ENCODE measurements at places on chromosomes 7 and 10. TPM values are rescaled to one million over a fixed set of nuclear protein-coding genes. Genes with fewer than 3 reads are reported as not detected.
A peak's percentile ranks its signal among the peaks of the same experiment; 100 is the strongest.

DNA sequence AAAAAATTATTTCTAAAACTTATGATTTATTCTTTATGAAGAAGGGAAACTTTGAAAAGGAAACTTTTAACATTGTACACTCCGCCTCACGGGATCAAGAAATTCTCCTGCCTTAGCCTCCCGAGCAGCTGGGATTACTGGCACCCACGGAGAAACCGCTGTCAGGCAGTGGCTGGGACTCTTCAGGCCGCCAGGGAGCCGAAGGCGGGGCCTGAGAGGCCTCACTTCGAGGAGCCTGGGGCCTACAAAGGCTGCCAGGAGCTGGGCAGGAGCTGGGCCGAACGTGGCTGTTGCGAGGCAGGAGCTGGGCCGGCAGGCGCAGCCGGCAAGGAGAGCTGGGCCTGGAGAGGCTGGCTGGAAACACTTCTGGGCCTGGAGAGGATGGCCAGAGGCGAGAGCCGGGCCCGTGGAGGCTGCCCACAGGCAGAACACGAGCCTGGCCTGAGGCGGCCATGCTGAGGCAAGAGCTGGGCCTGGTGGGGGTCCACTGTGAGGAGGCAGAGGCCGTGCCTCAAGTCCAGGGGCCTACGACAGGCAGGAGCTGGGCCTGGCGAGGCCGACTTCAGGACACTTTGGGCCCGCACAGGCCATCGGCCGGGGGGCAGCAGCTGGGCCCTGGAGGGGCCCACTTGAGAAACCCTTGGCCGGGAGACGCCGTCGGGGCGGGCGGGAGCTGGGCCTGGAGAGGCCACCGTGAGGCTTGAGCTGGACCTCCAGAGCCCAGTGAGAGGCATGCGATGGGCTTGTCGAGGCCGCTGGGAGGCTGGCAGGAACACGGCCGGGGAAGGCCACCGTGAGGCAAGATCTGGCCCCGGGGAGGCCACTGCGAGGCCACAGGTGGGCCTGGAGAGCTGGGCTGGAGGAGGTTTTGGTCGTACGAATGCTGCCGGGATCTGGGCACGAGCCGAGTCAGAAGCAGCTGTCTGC, 23.7 kb downstream of the MDH2 start:
- H3K27me3 ChIP-seq: no peaks in the 10 kb centered on the region
- no peaks in the 10 kb centered on the region for H3K4me1 ChIP-seq
- no peak overlapping the region for H3K4me3 ChIP-seq
- H3K36me3 ChIP-seq: no peaks in the 10 kb centered on the region

DNA sequence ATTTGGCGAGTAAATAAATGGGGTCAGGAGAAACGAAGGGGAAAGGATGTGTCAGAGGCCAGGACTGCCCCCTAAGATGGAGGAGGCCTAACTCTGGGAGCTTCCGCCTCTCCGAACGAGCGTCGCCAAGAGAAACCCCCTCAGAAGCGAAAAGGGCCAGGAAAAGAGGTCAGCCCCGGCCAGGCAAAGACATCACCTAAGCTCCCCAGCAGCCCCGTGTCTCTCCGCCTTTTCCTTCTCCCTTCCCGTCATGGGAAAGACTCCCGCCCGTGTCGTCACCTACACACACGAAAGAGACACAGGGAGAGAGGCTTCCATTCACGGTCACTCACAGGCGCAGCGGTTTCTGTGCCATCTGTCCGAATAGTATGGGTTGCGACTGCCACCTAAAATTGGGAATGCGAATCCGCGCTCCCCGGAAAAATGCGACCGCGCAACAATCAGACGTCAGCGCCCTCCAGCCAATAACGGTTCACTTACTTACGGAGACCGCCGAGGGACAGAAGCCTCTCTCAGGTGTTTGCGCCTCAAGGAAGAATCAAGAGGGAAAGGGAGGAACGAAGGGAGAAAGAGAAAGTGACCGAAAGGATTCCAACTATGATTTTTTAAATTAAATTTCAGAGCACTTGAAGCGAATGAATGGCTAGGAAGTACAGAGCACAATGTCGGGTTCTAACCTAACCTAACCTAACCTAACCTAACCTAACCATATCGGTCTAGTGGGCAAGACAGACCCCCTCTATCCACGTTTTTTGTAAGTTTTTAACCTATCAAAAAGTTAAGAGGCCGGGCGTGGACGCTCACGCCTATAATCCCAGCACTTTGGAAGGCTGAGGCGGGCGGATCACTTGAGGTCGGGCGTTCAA, at the start of gene CWF19L1:
Gene CWF19L1, minus strand, starts transcription at position 400 of the 866 bp plus-strand sequence. Its CDS starts 45 bp downstream, at position 355.
- H3K36me3 ChIP-seq: no peaks in the 10 kb centered on the region
- H3K27me3 ChIP-seq: no peaks in the 10 kb centered on the region
- peaks cover 6% of the 10 kb centered on the region for H3K4me1 ChIP-seq
- peak within 1 kb of the TSS; percentile 83 for H3K4me3 ChIP-seq
- peak within 1 kb of the TSS; percentile 83 for H3K27ac ChIP-seq
- peak; percentile 89 for DNase-seq

Gene AEBP1
- total RNA-seq: 195 TPM

Gene KCNH2
- total RNA-seq: 0.82 TPM

Gene HUS1
- total RNA-seq: 38.7 TPM

DNA sequence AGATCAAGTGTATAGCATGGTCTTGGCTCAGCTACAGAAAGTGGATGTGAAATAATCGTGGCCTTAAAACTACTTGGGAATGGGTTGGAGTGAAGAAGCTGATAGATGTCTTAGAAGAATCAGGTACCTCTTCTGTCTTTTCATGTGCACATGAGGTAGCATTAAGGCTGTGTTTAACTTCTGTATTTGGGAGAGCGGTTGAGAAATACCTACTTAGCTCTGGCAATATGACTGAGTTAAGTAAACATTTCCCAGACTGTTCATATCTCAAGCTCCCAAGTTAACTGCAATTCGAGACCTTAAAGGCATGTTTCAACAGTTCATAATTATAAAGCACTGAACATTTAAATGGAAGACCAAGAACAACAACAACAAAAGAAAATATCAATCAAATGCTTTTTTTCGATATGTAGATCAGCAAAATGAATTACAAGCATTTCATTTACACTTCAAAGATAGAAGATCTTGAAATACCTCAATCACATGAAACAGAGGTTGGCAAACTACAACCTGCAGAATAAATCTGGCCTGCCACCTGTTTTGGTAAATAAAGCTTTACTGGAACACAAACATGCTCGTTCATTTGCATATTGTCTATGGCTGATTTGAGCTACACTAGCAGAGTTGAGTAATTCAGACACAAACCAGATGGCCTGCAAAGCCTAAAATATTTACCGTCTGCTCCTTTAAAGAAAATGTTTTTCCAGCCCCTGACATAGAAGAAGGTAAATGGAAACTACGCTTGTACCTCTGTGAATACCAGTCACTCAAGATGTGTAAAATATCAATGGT, 337.1 kb upstream of the GLI3 start:
- H3K27me3 ChIP-seq: no peaks in the 10 kb centered on the region
- peak; percentile 83 for DNase-seq
- H3K4me3 ChIP-seq: no peak overlapping the region

DNA sequence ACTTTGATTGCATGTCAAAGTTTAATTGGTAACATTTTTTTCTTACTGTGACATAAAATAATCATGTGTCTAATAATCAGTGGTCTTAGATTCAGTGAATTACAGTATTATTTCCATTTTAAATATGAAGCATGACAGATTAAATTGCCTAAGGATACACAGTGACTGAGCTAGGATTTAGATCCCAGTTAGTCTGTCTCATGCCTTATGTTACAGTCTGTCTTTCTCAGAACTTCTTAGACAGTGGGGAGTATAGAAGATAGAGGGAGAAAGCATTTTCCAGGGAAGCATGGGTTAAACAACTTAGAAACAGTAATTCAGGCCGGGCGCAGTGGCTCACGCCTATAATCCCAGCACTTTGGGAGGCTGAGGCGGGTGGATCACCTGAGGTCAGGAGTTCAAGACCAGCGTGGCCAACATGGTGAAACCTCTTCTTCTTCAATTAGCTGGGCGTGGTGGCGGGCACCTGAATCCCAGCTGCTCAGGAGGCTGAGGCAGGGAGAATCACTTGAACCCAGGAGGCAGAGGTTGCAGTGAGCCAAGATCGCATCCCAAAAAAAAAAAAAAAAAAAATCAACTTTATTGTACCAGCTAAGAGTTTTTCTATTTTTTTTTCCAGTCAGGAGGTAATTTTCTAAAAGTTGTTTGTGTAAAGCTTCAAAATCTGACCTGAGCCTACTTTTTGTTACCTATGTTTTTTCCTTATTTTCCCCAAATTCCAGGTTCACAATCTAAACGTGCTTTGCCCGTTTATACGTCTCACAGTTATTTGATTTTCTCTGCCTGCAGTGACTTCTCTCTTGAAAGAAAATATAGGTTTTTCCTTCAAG, 3.3 kb downstream of the CASD1 start:
- no peaks in the 10 kb centered on the region for H3K27me3 ChIP-seq
- H3K27ac ChIP-seq: peak overlapping the region; percentile 82
- peaks cover 40% of the 10 kb centered on the region for H3K4me1 ChIP-seq

- peak overlapping the region; percentile 38 for H3K4me3 ChIP-seq
- H3K36me3 ChIP-seq: no peaks in the 10 kb centered on the region
- H3K27me3 ChIP-seq: no peaks in the 10 kb centered on the region
- DNase-seq: peak; percentile 75
Observed at GRCh38 chr10:101066146-101066895, 4.5 kb downstream of the KAZALD1 start.

DNA sequence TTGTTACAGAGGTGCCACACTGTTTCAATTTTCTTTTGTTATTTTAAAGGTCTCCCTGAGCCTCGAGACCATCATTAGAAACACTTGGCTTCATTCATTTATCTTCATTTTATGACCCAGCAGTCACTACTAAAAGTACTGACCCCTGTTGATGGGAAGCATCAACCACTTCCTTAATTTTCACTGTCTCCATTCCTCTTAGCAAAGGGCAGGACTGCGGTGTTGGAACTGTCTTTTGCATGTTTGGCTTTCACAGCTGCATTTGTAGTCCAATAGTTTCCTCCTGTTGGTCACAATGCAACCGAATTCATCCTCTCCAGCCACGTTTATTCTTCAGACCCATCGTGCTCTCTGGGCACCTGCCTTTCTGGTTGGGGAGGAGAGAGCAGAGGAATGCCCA, 46.7 kb upstream of the PDZD8 start:
- no peaks in the 10 kb centered on the region for H3K36me3 ChIP-seq
- no peak overlapping the region for H3K4me3 ChIP-seq
- H3K27me3 ChIP-seq: no peaks in the 10 kb centered on the region
- no peaks in the 10 kb centered on the region for H3K4me1 ChIP-seq

- no peaks in the 10 kb centered on the region for H3K36me3 ChIP-seq
- H3K27me3 ChIP-seq: no peaks in the 10 kb centered on the region
- no peaks in the 10 kb centered on the region for H3K4me1 ChIP-seq
- no peak overlapping the region for H3K4me3 ChIP-seq
- H3K27ac ChIP-seq: no peak overlapping the region
Observed at GRCh38 chr10:76202777-76203176, 771.4 kb downstream of the LRMDA start.

- H3K4me3 ChIP-seq: no peak overlapping the region
- no peak for DNase-seq
- no peak overlapping the region for H3K27ac ChIP-seq
- no peaks in the 10 kb centered on the region for H3K36me3 ChIP-seq
Observed at GRCh38 chr7:83672157-83672556, 23.2 kb upstream of the SEMA3E start.

DNA sequence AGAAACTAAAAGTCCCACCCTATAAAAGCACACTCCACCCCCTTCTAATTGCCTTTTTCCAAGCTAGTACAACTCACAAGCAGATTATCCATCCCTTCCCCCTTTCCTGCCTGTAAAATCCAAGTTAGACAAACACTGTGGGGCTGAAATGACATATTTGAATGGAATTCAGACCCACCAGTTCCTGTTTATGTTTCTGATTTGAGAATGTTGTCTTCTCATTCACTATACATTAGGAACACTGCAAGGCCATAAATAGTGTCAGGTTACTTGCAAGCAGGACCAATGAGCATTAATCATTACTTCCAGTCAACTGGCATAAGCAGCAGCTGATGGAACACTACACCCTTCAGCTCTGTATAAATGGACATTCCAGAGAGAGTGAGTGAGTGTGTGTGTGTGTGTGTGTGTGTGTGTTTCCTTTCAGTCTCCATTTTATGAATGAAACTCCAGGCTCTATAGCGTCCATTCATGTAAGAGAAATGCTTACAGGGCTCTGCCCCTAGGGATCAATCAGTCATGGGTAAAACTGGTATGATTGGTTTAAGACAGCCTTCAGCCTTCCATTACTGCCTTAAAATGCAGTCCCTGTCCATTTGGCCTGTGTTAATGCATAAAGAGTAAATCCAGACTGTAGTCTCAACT, 69.3 kb downstream of the ETV1 start:
- no peaks in the 10 kb centered on the region for H3K36me3 ChIP-seq
- H3K27ac ChIP-seq: peak overlapping the region; percentile 23
- H3K4me3 ChIP-seq: no peak overlapping the region
- peak; percentile 86 for DNase-seq

GRCh38 chr10:62637249-62638061, 167.1 kb upstream of the ADO start:
- H3K27ac ChIP-seq: peak overlapping the region; percentile 63
- no peaks in the 10 kb centered on the region for H3K36me3 ChIP-seq
- peak; percentile 31 for DNase-seq

GRCh38 chr7:105141068-105141467, 127.1 kb downstream of the KMT2E start:
- no peak overlapping the region for H3K4me3 ChIP-seq
- no peaks in the 10 kb centered on the region for H3K4me1 ChIP-seq
- no peak overlapping the region for H3K27ac ChIP-seq
- no peaks in the 10 kb centered on the region for H3K27me3 ChIP-seq
- peak; percentile 29 for DNase-seq
- peaks cover 44% of the 10 kb centered on the region for H3K36me3 ChIP-seq

GRCh38 chr7:137583172-137583571, 239.6 kb upstream of the PTN start:
- H3K4me3 ChIP-seq: no peak overlapping the region
- no peak overlapping the region for H3K27ac ChIP-seq

- peak overlapping the region; percentile 99 for H3K27ac ChIP-seq
- no peak for DNase-seq
- H3K36me3 ChIP-seq: no peaks in the 10 kb centered on the region
- peaks cover 15% of the 10 kb centered on the region for H3K27me3 ChIP-seq
- H3K4me3 ChIP-seq: peak overlapping the region; percentile 83
Observed at GRCh38 chr7:5420067-5420880, 3.4 kb downstream of the TNRC18 start.

GRCh38 chr7:152979376-152979775, 219.8 kb downstream of the ACTR3B start:
- no peaks in the 10 kb centered on the region for H3K36me3 ChIP-seq
- no peak overlapping the region for H3K4me3 ChIP-seq
- no peak for DNase-seq
- no peaks in the 10 kb centered on the region for H3K27me3 ChIP-seq

Gene HEPACAM2
- total RNA-seq: not detected

Gene WASHC2A
- 54.2 TPM for total RNA-seq

Gene ZNHIT1
- total RNA-seq: 70.5 TPM

DNA sequence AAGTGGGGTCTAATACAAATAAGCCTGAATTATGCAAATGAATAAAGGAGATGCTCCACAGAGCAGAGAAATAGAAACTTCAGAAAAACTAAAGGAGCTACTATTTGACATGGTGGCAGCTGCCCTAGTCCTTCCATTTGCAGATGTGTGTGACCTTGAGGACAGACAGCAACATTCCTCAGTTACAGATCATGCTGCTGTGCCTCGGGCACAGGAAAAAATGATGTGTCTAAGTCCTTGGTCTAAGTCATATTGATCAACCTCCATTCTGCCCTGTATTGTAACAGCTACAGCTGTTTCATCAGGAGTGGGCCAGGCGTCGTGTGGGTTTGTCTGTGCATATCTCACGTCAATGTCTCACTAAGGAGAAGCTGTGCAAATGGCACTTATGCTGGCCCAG, 710.4 kb downstream of the TNS3 start:
- H3K4me1 ChIP-seq: no peaks in the 10 kb centered on the region
- H3K27me3 ChIP-seq: no peaks in the 10 kb centered on the region
- no peak for DNase-seq
- no peak overlapping the region for H3K4me3 ChIP-seq

- no peak for DNase-seq
- H3K36me3 ChIP-seq: no peaks in the 10 kb centered on the region
- H3K4me3 ChIP-seq: no peak overlapping the region
- no peak overlapping the region for H3K27ac ChIP-seq
- H3K27me3 ChIP-seq: no peaks in the 10 kb centered on the region
Observed at GRCh38 chr10:120580918-120581895, 124.2 kb downstream of the PLPP4 start.
